ENCODE measurements at places on chromosomes 6 and 20. TPM values are rescaled to one million over a fixed set of nuclear protein-coding genes. Genes with fewer than 3 reads are reported as not detected.
A peak's percentile ranks its signal among the peaks of the same experiment; 100 is the strongest.

- DNase-seq: peak; percentile 86
Measured at GRCh38 chr6:71602385-71603007, 283.9 kb upstream of the RIMS1 start.

GRCh38 chr20:7879883-7880282, 60.4 kb downstream of the HAO1 start:
- DNase-seq: peak; percentile 14

- DNase-seq: no peak
Measured at GRCh38 chr20:46253391-46253790, 54.9 kb downstream of the CDH22 start.

DNA sequence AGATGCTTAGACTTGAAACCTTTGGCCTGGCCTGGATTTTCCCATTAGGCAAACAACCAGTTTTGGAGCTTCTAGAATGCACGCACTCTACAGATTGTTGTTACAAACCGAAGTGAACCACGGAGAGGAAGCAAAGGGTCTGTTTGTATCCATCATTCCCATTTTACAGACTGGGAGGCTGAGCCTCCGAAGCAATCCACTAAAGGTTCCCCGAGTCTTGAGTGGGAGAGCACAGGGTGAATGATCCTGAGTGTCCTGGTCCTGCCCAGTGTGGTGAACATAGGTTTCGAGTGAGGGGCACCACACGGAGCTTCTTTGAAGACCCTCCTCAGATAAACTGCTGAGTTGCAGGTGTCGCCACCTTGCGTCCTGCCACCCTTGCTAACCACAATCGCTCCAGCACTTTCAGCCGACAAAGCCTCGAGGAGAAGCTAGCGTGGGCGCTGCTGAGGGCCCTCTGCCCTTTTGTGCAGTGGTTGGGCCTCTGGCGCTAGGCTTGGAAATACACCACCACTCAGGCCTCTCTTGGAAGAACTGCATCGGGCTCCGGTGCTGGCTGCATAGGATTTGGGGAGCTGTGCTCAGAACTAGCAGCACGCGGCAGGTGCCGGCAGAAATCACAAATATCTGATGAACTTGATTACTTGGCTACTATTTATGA, 1.4 kb upstream of the PRDM13 start:
- DNase-seq: no peak

GRCh38 chr20:31711179-31712111, 11.2 kb downstream of the BCL2L1 start:
- DNase-seq: peak; percentile 35

DNA sequence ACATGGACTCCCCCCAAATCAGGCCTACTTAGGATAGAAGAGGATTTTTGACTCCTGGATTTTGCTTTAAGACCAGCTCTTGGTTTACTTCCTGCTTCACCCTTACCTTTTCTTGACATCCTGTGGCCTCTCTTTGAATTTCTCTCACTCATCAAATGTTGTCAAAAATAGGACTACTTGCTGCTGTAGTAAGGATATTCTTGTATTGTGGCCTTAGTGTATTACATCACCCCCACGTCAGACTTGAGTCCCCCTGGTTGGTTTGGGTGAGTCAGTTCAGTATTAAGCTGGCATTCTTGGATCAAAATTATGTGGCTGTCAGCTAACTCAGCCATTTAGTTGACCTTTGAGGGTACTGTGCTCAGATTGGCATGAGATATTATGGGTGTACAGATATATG, 1.1 kb downstream of the TPX2 start:
- peak; percentile 52 for DNase-seq

DNA sequence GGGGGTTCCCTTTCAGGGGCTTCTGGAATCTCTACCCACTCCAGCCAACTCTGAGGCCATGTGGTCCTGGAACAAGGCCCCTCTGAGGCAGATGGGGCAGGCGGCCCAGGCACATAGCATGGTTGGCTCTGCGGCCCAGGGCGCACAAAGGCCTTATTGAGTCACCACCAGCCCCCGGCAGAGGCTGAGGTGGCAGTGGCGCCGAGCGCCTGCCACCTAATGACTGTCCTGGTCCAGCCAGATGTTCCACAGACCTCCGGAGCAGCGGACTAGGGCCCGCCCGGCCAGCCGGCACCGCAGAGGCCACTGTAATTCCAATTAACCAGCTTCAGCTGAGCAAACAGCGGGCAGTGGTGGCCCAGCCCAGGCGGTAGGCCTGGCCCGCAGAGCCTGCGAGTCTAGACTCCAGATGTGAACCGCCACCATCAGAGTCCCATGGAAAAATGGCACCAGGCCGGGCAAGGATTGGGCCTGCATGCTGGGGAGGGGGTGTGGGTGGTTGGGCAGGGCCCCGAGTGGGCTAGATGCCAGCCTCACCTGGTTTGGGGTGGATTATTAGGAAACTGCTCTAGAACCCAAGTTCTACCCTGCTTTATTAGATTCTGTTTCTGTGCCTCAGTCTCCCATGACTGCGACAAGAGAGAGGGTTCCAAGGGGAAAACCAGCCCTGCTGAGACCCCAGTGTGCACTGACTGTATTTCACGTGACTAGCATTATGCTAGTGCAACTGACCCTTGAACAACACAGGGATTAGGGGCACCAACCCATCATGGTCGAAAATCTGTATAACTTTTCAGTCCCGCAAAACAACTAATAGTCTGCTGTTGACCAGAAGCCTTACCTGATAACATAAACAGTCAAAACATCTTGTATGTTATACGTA, 34.1 kb upstream of the ID1 start:
- no peak for DNase-seq

DNA sequence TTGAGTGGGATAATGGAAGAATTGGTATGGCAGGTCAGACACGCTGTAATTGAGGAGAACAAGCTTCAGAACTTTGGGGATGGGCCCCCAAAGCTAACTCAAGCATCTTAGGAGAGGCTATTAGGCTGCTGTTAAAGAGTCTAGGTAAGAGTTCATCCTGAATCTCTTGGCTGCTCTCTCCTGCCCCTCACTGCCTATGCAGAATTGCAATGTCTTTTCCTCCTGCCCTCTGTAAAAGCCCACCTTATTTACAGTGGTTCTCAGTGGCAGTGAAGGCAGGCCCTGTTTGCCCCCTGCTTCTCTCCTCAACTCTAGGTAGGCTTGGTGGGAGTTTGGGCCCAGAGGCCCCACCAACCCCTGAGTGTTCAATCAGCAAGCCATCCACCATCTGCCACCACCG, 55.0 kb downstream of the LYRM2 start:
- DNase-seq: no peak

GRCh38 chr6:146267946-146268345, 239.1 kb downstream of the GRM1 start:
- no peak for DNase-seq

- no peak for DNase-seq
Measured at GRCh38 chr20:58094160-58094559, 134.3 kb downstream of the ANKRD60 start.

DNA sequence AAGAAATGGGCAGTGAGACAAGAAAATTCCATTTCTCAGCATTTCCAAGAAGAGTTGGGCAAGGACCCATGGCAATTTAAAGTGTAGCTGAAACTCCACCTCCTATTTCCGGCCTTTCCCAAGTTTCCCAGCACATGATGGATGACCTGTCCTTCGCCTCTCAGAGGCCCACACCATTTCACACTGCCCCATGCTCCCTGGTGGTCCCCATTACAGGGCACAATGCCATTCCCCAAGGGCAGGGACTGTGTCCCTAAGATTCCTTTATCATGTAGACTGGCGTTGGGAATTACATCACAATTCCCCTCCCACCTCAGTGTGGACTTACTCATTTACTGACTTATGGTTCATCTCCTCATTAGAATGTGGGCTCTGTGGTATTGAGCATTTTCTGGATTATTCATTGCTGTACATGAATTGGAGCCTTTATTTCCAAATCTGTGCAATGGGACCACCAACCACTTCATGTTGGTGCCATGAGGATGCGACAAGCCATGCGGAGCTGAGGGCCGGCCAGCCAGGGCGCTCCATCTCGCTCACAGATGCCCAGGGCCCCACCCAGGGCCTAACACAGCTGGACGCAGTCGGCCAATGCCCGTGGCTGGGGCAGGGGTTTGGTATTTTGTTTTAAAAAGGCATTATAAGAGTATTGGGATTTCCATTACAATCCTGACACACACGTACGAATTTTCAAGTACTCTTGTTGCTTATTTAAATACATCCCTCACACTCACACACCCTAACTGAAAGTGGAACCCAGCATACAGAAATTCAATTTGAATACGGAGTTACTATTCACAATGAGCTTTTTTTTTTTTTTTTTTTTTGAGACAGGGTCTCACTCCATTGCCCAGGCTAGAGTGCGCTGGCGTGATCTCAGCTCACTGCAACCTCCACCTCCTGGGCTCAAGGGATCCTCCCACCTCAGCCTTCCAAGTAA, 5.4 kb downstream of the ACSS1 start:
- DNase-seq: no peak

DNA sequence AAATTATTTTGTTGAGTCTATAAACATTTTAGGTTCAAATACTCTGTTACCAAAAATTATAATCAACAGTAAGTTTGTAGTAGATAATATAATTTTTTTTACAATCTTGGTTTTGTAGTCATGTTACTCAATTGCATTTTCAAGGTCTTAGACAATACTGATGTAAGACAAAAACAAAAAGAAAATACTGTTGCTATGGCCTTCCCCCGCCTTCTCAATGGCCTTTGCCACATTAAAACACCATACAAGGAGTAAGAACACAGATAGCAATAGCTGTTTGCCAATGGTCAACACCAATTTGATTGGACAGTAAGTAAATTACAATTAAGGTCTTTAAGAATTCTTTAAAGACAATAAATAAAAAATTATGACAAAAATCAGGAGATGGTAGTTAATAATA, 450.2 kb downstream of the CDC5L start:
- no peak for DNase-seq

GRCh38 chr6:117607511-117607910, 5.2 kb upstream of the GOPC start:
- no peak for DNase-seq

- no peak for DNase-seq
Measured at GRCh38 chr6:43842231-43842794, 72.3 kb downstream of the VEGFA start.

GRCh38 chr6:37784585-37784967, 35.0 kb upstream of the ZFAND3 start:
- DNase-seq: no peak

- DNase-seq: no peak
Measured at GRCh38 chr6:53916804-53917463, 122.1 kb downstream of the LRRC1 start.

GRCh38 chr20:40238511-40238910, 450.5 kb downstream of the MAFB start:
- DNase-seq: no peak

DNA sequence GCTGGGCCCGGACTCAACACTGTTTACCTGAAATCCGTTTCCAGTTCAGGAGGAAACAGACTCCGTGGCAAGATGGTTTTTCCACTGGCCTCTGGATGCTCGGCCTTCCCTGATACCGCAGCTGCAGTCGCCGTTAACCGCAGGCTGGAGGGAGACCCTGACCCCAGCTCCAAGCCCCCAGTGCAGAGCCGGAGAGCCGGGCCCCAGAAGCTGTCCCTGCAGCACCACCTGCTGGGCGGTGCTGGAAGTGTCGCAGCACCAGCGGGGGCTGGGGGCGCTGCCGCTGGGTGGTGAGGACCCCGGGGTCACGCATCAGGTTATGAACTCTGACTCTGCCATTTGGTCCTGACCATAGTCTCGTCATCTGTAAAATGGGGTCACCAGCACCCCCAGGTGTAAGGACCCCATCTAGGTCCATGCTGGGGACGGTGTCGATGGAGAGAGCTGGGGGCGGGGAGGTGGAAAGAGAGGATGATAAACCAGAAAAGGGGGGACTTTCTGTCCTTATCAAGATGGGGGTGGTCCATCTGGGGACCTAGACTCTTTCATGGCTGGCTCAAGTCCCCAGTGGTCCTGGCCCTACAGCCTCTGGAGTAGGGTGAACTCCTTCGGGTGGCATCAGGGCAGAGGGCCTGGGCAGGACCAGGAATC, 20.8 kb upstream of the CHRNA4 start:
- DNase-seq: no peak

DNA sequence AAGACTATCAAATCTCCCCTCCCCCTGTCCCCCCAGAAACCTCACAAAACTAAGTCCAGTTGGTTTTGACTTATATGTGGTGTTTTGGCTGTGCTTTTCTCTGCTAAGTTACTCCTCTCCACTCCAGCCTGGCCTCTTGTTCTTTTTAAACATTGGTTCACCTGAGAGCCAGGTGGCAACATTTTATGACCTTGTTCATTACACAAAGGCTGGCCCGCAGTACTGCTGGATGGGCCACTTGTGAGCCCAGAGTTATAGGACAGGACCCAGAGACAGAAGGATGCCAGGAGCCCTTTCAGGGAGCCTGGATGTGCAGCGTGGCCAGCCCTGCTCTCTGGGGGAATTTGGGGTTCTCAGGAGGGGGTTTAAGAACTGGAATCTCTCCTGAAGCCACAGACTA, 90.0 kb downstream of the RAMACL start:
- no peak for DNase-seq

- DNase-seq: no peak
Measured at GRCh38 chr20:10201321-10201870, 17.2 kb upstream of the SNAP25 start.

GRCh38 chr20:43432498-43432897, 25.2 kb upstream of the SRSF6 start:
- DNase-seq: no peak

GRCh38 chr20:46347841-46348803, 39.8 kb upstream of the CDH22 start:
- DNase-seq: no peak

DNA sequence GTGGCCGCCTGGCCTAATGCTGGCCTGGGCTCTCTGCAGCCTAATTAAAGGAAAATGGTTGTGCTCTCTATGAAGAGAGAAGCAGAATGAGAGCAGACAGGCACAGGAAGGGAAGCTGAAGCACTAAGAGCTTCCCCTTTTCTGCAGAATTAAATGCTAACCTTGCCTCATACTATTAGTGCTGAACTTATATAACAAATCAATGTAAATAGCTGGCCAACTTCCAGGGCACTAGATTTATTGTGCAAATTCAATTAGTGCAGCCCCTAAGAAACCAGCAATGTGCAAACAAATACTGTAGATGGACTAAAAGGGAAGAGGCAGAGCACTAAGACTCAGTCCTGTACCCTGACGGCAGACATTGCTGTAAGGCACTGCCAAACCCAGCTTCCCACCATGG, 36.1 kb upstream of the INSM1 start:
- no peak for DNase-seq

GRCh38 chr6:1603708-1604107, 6.0 kb upstream of the FOXC1 start:
- DNase-seq: no peak

DNA sequence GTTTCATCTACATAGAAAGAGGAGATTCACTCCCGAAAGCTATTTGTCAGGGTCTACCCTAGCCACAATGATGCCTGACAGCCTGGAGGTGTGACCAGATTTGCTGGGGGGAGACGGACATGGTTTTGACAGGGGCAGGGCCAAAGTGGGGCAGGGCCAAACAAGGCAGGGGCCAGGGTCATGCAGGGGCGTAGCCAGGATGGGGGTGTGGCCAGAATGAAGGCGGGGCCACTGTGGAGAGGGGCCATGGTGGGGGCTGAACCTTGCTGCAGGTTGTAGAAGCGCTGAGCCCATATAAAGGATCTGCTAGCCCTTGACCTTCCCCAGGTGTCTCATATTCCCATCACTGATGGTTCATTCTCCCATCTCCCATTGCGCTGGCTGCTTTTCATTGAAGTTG, 184.1 kb upstream of the SULF2 start:
- DNase-seq: no peak

OR2J3 gene
- not detected for polyA plus RNA-seq

VSTM2L gene
- polyA plus RNA-seq: 4.4 TPM

ENPP1 gene
- polyA plus RNA-seq: 0.17 TPM

CGAS gene
- polyA plus RNA-seq: 0.84 TPM

ETV7 gene
- polyA plus RNA-seq: 0.78 TPM

TFAP2D gene
- polyA plus RNA-seq: not detected

SMLR1 gene
- polyA plus RNA-seq: not detected

SPATS1 gene
- not detected for polyA plus RNA-seq

TPX2 gene
- polyA plus RNA-seq: 51.2 TPM

C6orf15 gene
- polyA plus RNA-seq: 0.24 TPM
